SK-MEL-5 (cell line): ENCODE measurements at places on chromosomes 2 and 18. TPM values are rescaled to one million over a fixed set of nuclear protein-coding genes. Genes with fewer than 3 reads are reported as not detected.

DNA sequence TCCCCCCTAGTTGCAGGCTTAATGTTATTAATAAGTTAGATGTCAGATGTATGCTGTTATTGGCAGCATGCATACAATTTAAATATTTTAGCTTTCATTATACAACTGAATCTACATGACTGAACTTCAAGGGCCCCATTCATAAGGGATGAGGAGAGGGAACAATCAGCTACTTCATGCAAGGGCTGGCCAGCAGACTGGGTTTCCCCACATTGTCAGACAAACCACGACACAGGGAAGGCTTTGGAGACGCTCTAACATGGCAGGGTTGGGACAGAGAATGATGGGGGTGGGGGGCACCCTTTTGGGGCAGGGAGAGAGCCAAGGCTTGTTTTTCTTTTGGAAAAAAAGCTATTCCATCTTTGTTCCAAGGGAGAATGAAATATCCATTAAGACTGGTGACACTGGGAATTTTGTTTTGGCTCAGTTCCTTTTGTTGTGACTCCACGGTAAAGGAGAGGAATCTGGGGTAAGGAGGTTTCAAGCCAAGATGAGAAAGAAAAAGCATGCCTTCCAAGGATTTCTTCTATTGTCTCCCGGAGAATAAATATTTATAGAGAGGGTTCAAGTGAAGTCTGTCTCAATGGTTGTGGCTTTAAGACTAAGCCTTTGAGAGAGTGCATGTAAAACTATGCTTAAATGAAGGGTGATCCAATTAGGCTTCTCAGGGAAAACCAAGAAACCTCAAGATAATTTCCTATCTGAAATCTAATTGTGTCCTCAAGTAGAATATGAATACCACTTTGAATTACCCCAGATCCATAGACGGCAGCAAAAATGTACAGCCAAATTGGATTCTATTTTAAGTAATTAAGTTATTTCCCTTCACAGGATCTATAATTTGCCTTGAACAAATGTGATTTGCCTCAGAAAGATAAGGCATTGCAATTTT lies 5.4 kb downstream of the CXCR4 start:
- DNase-seq: peak; percentile 60

IL36G gene
- not detected in 2 replicates for total RNA-seq

GRCh38 chr2:108548208-108549003 lies 14.1 kb downstream of the LIMS1 start:
- DNase-seq: peak; percentile 58

- DNase-seq: no peak
These were observed 304.3 kb downstream of the CDCA7 start for GRCh38 chr2:173658946-173659371.

- peak; percentile 86 for DNase-seq
These were observed 2.5 kb upstream of the CNDP2 start for GRCh38 chr18:74493689-74494088.

RHOB gene
- total RNA-seq: 74.0 and 79.5 TPM in 2 replicates

KCTD1 gene
- total RNA-seq: 11.6 and 11.9 TPM in 2 replicates

- no peak for DNase-seq
These were observed 13.2 kb upstream of the ARMC9 start for GRCh38 chr2:231185050-231185725.

GRCh38 chr2:204971206-204971907 lies 426.1 kb downstream of the PARD3B start:
- peak; percentile 58 for DNase-seq

UGP2 gene
- 86.1 and 91.6 TPM in 2 replicates for total RNA-seq

DNA sequence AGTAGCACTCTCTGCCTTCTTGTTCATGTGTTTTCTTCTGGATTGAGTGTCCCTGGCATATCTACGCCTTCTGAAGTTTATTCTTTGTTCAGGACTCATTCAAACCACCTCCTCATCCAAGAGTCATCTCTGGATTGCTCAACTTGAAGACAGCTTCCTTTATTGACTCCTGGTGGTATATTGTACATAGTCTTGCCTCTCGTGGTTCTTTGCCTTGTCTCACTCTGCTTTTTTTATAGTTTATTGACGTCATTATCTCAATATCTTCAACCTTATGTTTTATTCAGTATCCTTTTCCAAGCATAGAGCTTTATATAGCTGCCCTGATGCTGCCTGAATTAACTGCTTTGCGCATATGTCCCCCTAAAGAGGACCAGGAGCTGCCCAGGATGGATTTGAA lies 161.7 kb downstream of the INSIG2 start:
- DNase-seq: peak; percentile 56

DNA sequence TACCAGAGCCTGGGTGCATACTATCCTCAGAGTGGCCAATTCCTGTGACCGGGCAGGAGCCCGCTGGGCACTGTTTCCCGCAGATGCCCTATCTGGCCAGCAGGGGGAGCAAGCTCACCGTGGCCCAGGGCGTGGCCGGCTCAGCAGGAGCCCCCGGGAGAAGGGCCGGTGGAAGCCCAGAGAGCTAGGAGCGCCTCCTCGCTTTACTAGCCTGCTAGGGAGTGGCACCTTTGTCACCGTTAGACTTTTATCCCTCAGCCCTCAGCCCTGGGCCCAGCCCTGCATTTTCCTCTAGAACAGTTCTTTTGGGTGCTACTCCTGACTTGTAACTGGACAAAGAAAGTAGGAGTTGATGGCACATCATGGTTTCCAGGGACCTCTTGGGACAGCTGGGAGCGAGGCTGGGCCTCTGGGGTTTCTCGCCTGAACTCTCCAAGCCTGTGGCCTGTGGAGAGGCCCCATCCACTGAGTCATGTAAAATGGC lies 24.0 kb downstream of the TMEM177 start:
- peak; percentile 76 for DNase-seq

GRCh38 chr2:163527381-163527780 lies 208.4 kb downstream of the FIGN start:
- no peak for DNase-seq
